Osteocyte (in vitro differentiated cells): ENCODE measurements at places on chromosomes 12 and 14.

DNA sequence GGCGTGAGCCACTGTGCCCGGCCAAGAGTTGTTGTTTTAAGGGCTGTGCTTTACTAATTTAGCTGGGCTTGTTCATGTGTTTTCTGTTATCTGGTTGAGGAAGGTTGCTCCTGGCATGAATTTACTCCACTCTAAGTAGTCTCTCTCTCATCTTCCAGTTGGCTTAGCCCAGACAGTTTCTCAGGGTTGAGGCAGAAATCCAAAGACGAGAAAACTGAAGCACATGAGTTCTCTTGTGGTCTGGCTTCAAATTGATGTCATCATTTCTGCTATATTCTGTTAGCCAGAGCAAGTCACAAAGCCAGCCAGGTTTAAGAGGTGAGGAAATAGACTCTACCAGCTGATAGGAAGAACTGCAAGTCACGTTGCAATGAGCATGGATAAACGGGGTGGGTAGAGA lies 57.9 kb downstream of the E2F7 start:
- DNase-seq, result no peak

GRCh38 chr12:88638966-88639760 lies 58.9 kb upstream of the KITLG start:
- no peak for DNase-seq

DNA sequence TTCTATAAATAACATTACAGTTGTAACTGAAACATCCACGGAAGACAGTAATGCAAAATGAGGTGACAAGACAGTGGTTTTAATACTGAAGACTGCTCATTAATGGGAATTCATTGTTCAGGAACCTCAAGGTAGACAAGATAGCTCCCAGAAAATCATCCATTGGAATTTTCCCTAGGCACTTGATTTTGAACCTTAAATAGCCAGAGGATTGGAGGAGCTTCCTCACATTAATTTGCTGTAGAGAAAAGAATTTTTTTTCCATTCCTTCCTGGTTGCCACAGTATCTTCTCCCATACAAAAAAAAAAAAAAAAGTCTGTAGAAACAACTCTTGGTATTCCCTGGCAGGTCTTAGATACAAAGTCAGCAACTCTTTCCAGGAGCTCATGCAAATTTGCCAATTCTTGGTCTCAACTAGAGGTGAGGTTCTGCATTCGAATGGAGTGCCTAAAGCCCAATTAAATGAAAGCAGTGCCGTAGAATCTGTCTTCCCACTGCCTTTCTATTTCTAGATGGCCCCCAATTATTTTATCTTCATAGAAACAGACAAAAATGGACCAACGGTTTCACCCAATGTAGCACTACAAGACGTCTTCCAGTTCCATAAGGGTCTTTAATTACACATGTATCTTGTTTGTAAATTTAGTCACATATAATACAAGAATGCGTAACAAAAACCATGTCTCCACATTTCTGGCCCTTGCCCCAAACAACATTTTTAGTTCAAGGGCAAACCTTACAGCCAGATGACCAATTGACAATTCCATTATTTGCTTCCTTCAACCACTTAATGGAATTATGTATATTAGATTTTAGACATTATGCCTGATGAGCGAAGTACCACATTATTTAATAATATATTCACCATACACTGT lies 13.5 kb downstream of the SLC38A2 start:
- no peak for DNase-seq

DNA sequence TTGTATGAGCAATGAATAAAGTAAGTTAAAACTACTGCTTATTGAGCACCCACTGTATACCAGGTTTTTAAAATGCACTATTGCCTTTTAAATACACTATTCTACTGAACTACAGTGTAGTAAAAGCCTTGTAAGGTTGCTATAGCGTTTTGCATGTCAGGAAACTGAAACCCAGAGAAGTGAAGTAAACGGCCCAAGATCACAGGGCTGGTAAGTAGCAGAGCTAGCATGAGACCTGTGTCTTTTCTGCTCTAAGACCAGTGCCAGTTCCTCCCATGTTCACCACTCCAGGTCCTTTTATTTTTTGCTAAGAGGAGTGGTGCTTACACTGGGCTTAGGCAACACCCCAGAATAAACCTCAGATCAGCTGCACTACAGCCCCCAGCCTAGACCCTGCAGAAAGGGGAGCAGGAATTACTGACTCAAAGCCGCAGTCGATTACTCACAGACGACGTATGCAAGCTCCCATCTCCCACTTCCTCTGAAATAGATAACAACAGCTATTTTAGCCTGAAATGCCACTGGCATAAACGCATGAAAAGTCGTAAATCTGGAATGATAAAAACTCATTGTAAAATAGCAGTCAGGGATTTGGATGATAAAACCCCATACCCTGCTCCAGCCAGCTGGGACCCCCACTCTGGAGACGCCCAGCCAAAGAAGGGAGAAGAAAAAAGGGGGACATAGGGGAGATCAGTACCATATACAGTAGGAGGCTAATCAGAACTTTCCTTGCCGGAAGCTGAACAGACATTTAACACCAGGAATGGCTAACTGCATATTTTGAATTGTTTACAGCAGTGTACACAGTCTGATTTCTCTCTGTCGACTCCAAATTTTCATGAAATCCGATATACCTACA lies 108.3 kb downstream of the NUAK1 start:
- DNase-seq, result no peak

DNA sequence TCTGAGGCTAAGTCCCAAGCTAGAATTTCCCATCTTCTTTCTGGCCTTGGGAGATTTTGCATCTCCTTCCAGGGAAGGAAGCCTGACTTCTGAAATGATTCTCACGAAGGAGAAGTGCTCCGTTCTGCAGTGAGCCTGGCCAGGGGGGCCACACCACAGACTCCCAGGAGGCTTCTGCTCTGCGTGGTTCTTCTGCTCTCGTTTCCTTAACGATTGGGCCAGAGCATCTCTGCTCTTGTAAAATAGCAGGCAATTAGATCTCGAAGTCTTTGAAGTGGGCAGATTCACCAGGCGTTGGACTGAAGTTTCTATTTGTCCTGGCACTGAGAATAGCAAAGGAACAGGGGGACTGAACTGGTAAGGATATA lies 6.7 kb upstream of the BATF start:
- no peak for DNase-seq
